ENCODE measurements at places on chromosomes 3 and 15.

DNA sequence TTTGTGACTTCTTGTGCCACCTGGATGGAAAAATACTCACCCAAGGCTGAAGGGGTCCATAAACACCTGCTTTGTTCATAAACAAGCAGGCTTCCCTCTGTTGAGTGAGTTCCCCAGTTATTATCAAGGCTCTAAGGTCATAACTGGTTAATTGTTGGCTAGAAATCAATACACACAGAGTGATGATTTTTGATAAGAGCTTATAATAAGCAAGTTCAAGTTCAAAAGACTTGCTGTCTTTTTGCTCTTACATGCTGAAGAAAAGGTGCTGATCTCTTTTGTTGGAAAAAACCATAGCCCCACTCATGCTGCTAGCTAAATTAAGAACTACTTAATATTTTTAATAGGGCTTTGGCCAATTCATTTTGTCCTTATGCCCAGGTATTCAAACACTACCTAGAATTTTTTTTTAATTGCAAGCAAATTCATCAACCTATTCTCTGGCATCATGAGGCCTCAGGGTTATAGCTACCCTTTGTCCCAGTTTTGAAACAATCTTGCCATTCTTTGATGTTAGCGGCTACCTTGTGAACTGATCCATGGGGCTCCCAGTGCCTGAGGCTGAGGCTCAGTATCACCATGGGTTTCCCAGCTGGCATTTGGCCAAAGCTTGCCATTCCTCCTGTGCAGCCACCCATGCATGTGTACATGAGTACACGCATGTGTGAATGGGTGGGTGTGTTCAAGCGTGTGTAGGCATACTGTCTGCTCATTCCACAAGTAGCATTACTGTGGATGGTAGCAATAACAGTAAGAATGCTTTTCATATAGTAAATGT lies 127.6 kb upstream of the LPP start:
- no peak for DNase-seq

DNA sequence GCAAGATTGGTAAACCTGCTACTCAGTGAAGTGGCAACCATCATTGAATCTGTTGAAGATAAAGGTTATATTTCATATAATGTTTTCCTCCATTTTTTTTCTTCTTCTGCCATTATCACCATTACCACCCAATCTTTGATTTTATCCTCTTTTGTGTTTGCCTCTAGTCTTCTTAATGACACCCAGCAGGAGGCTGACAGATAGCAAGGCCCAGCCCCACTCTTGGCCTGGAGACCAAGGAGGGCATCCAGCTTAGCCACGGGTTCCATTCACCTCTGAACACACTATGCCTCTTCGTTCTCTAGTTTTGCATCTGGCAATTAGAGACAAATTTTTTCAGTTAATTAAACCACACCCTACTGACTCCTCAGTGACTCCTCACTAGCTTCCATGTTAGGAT lies 129.7 kb downstream of the TPRG1 start:
- DNase-seq: no peak

- no peak for DNase-seq
Measured at GRCh38 chr15:52018244-52018643, 775 bp upstream of the MAPK6 start.

- DNase-seq: no peak
Measured at GRCh38 chr3:134677196-134677986, 26.6 kb upstream of the KY start.

DNA sequence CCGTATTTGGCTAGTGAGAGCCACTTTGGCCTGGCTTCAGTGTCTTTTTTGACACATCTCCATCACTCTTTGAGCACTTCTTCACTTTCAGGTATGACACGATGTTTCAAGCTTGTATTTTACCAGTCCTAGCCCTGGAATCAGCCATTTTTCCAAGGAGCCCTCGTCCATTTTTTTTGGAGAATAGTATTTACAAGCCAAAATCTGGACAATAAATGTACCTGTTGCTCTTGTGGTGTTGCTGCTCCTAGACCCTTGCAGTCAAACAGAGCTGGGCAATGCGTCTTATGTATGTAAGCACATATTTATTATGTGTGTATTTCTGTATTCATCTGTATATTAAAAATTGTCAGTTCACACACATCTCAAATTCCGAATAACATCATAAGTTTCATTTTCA lies 231.2 kb downstream of the THSD4 start:
- DNase-seq: no peak

DNA sequence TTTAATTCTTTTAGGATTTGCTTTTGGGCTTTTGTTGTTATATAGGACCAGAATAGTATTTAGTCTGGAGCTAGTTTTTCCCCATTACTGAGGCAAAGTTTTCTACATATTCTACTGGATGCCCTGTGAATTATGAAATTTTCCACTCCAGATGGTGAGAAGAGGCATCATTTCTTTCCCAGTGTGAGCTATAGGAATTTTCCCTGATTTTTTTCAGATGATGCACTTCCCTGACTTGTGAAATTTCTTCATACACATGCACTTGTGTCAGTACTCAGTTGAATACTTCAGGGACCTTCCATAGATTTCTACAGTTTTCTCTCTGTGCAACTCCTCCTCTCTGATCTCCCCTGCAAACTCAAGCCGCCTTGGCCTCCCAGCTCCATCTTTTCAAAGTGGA lies 73.7 kb upstream of the SLCO2A1 start:
- no peak for DNase-seq

- DNase-seq: no peak
Measured at GRCh38 chr15:89991312-89991711, 9.8 kb upstream of the ZNF710 start.

GRCh38 chr15:70613271-70613670 lies 150.1 kb downstream of the UACA start:
- no peak for DNase-seq

GRCh38 chr3:186067360-186068242 lies 41.3 kb downstream of the ETV5 start:
- DNase-seq: no peak

GRCh38 chr3:24521420-24522145 lies 26.9 kb upstream of the THRB start:
- DNase-seq: no peak

GRCh38 chr15:48541341-48542278 lies 103.9 kb downstream of the FBN1 start:
- no peak for DNase-seq

- DNase-seq: no peak
Measured at GRCh38 chr3:10352146-10352911, 31.4 kb upstream of the SEC13 start.

DNA sequence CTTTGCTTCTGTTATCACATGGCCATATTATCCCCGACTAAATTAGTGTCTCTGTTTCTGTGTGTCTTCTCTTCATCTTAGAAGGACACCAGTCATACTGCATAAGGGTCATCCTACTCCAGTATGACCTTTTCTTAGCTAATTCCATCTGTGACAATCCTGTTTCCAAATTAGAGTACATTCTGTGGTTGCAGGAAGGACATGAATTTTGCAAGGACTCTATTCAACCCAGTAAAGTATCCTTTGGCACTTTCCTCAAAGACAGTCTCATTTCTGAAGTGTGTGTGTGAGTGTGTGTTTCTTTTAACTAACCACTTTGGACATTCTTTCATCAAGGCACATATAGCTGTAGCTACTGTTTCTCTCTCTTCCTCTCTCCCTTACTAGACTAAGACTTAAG lies 15.2 kb upstream of the MME start:
- DNase-seq: no peak

DNA sequence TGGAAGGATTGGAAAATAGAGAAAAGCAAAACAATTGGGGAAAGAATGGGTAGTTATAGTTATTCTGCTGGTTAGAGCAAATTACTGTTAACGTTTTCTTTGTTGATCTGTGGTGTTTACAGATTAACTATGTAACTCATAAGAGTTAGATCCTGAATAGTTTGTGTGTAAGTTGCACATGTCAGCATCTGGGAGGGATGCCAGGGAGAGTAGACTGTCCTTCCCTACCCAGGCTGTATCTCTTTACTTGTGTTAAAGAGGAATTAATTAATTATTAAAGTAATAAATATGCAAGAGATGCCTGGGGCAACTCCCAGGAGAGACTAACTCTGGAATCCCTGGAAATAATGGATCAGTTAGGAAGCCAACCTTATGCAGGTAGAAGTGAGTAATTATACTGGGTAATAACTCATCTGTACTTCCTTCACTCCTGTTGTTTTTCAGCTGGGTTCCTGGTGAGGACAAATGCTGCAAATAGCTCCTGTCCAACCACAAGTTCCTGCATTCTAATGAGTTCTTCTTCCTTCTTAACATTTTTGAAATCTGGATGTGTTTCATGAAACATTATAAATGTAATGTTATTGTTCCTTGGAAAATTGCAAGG lies 18.9 kb downstream of the GHRL start:
- no peak for DNase-seq

GRCh38 chr15:45402955-45403877 lies 24.9 kb upstream of the GATM start:
- peak; percentile 14 for DNase-seq

DNA sequence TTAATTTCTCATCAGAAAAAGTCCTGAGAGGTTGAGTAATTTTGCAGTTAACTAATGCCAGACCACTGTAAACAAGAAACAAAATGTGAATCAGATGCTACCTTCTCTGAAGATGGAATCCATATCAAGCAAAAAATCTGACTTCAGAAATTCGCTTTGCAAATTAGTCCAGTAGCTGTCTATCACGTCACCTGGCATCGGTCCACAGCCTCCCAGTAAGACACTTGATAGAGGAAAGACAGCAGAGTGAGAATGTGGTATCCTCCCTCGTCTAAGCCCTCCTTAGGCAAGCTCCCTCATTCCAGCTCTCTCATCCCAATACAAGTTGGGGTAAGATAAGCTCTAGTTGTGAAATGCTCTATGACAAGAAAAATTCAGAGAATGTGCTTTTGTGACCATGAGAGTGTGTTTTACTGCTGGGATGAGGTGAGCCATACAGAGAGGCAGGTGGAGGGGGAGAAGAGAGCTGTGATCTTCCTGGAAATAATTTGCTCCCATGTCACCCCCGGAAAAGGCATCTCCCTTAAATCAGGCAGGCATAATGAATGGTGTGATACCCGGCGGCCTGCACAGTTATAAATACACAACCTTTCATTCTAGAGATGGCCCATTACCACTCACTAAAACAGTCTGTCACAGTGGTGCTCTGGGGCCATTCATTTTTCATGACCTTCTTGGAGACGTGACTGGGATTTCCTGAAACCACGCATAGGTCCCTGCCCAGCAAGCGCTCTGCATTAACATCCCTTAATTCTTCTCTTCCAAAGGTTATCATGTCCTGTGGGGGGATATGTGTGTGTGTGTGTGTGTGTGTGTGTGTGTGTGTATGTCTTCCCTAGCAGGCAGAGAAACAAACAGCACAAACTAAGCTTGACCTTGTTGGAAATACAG lies 602.0 kb upstream of the KCNMB2 start:
- DNase-seq: no peak

DNA sequence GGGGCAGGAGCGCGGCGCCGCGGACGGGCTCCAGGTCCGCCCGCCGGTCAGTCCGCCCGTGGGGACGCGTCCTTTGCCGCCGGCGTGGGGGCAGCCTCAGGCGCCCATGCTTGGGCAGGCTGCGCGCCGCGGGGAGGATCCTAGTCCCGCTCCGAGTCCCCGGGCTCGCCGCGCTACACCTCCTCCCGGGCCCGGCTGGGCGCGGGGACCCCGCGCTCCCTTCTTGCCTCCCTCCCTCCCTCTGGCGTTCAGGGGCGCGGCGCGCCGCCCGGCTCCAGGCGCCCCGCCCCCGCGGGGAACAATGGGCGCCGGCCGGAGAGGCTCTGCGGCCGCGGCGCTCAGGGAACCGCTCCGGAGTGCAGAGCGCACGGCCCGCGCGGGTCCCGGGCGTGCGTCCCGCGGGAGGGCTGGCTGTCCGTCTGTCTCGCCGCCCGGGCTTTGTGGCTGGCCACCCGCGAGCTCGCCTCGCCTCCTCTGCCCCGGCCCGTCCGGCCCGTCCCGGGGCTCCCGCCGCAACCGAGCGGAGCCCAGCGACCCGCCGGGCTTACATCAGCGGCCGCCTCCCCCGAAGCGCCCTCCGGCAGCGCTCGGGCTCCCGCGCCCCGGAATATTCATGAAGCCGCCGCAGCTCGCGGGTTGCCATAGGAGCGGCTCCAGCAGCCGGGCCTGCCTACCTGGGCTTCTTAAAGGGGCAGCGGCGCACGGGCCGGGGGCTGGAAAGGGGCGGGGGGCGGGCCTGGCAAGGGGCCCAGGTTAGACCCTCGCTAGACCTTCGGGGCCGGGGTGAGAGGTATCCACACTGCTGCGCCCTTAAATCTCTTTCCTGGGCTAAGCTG lies at the start of gene HCN4:
HCN4 (minus strand) TSS at position 658 of the 836 bp plus-strand sequence. CDS start 688 bp downstream, outside the sequence.
- no peak for DNase-seq

- DNase-seq: no peak
Measured at GRCh38 chr15:22871481-22872086, 33.1 kb downstream of the NIPA2 start.

DNA sequence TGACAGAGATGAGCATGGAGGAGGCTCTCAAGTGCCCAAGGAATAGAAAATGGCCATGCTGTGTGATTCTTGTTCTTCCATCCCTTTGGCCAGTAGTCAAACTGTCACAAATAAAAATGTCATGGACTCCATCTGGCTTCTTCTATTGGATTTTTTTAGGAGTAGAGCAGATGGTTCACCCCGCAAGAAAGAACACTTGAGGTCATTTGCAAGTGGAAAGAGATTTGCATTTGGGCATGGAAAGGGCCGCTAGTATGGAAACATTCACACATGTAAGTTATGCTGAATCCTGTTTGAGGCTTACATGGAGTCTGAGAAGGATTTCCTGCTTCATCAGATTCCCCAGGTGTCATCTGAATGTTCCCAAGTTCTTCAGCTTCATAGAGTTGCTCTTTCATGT lies 53.1 kb upstream of the CFAP161 start:
- no peak for DNase-seq

DNA sequence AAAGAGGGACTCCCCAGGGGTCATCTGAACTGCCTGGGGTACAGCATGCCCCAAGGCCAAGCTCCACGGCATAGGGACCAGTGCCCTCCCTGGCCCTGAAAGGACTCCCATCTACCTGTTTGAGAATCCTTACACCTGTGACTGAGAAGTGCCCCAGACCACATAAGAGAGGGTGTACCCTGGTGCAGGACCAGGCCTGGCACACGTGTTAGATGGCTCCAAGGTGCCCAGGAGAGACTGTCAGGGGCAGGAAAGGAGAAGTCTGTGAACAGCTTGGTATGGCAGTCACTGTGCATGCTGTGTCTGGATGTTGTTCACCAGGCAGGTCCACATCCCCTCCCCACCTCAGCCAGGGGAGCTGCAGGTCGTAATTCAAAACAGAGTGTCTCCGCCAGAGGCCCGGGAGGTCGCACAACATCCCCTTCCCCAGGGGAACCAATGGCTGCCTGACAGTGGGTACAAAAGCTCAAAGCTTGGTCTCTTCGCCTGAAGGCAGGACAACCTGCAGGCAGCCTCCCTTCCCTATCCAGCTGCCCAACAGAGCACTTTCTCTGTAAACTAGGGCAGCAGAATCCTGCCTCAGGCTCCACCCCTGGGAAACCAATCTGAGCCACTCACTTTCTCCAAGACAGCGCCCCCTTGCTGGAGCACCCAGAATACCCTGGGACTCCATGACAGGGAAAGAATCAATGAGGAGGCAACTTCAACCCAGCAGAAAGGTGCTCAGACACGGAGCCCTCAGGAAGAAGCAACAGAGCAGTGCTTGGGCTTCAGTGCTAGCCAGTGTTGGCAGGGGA lies 3.9 kb downstream of the NUP210 start:
- DNase-seq: no peak
